ENCODE measurements at places on chromosomes 7 and 10. TPM values are rescaled to one million over a fixed set of nuclear protein-coding genes. Genes with fewer than 3 reads are reported as not detected.

Gene ADCYAP1R1
- not detected for total RNA-seq

Gene HMX3
- total RNA-seq = not detected

Gene AGR2
- total RNA-seq = not detected

Gene LIMK1
- total RNA-seq = 54.4 TPM

Gene NKX1-2
- total RNA-seq = not detected

Gene NRG3
- 3.9 TPM for total RNA-seq

DNA sequence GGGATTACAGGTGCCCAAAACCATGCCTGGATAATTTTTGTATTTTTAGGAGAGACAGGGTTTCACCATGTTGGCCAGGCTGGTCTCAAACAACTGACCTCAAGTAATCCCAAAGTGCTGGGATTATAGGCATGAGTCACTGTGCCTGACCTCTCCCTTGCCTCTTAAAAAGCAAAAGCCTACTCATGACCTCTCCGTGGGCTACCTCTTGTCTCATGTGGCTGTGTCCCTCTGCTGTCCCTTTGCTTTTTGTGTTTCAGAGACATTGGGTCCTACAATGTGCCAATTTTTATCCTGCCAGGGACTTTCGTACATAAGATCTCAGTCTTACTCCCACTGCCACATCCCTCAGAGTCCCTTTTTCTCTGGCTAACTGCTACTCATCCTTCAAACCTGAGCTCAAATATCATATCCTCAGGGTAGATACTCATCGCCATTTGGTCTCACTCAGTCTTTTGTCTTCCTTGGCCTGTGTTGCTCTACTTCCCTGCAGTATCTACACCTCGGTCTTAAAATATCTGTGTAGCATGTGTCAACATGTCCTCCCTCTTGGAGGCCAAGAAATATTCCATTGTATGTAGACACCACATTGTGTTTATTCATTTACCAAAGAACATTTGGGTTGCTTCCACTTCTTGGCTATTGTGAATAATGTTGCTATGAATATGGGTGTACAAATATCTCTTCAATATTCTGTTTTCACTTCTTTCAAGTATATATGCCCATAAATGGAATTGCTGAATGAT, 465.0 kb upstream of the KLF6 start:
- DNase-seq = no peak

DNA sequence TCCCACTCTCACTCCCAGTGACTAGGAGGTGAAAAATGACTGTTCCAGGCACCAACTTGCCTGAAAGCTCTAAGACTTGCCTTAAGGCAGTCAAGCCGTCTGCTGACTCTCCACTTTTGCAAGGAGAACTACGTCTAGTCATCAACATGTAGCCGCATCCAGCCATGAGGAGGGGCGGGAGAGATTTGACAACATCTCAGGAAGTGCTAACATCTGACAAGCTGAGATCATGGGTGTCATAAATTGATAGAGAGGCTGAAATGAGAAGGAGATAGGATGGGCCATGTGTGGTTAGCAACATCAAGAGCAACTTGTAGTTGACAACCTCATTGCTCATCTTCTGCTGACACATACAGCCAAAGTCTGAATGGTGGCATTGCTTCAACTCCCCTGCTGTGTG, 9.0 kb upstream of the TBXAS1 start:
- no peak for DNase-seq

- peak; percentile 34 for DNase-seq
These were observed 736 bp downstream of the MINDY4 start for GRCh38 chr7:30771880-30772425.

DNA sequence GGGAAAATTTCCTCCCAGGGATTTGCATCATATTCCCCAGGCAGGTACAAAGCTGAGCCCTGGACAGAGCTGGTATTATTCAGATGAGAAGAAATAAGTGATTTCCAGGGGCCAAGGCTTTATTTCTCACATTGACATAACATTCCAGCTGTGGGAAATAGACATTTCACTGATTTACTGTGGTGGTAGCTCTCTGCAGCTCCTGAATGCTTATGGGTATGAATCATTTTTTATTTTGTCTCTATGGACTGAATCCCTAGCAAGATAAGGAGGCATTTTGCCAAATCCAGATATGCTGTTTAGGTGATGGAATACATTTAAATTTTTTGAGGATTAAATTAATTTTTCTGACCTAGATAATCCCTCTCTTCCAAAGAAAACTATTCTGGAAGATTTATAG, 97.9 kb downstream of the MTPN start:
- DNase-seq = no peak

DNA sequence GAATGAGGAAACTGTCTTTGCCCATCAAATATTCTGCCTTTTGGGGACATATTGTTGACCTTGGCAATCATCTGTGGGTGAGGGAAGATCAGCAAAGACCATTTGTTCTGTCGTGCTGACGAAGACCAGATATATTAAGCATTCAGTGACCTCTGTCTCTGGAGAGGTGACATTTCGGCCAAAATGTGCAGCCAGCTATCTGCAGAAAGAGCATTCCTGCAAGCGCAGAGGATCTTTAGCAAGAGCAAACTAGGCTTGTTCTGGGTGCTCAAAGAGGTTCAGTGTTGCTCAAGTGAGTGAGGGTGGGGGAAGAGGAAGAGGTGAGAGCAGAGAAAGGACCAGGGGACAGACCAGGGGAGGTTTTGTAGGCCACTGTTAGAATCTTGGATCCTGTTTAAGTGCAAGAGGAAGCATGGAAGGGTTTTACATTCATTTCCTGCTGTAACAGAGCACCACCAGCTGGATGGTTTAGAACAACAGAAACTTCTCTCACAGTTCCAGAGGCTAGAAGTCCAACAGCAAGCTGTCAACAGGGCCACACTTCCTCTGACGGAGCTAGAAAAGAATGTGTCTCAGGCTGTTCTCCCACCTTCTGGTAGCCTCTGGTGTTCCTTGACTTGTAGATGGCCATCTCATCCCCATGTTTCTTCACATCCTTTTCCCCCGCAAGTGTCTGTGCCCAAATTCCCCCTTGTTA, 11.2 kb downstream of the C10orf120 start:
- peak; percentile 32 for DNase-seq

DNA sequence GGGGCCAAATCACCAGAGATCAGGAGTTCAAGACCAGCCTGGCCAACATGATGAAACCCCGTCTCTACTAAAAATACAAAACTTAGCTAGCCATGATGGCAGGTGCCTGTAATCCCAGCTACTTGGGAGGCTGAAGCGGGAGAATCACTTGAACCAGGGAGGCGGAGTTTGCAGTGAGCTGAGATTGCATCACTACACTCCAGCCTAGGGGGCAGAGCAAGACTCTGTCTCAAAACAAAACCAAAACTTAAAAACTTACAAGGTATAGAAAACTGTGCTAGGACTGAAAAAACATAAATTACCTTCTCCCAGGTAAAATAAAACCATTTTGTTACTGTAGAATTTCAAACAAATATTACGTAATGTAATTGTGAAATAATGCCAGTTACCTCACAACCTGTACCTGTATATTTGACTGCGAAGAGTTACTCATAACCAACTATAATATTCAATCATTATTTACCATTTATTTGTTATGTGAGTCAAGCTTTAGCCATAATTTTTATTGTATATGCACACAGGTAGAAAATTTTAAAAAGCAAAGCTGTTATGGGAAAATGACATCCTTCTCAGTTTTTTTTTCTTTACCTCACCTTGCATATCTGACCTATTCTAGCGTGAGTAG, 180.9 kb downstream of the SEMA3A start:
- no peak for DNase-seq

GRCh38 chr10:77350711-77351119, 286.9 kb downstream of the KCNMA1 start:
- peak; percentile 80 for DNase-seq

- DNase-seq = no peak
These were observed 11.8 kb downstream of the CEP41 start for GRCh38 chr7:130429019-130429418.

- DNase-seq = peak; percentile 47
These were observed 70.2 kb downstream of the HTR7 start for GRCh38 chr10:90787393-90788198.

GRCh38 chr7:131225619-131226513, 101.8 kb upstream of the MKLN1 start:
- peak; percentile 20 for DNase-seq

DNA sequence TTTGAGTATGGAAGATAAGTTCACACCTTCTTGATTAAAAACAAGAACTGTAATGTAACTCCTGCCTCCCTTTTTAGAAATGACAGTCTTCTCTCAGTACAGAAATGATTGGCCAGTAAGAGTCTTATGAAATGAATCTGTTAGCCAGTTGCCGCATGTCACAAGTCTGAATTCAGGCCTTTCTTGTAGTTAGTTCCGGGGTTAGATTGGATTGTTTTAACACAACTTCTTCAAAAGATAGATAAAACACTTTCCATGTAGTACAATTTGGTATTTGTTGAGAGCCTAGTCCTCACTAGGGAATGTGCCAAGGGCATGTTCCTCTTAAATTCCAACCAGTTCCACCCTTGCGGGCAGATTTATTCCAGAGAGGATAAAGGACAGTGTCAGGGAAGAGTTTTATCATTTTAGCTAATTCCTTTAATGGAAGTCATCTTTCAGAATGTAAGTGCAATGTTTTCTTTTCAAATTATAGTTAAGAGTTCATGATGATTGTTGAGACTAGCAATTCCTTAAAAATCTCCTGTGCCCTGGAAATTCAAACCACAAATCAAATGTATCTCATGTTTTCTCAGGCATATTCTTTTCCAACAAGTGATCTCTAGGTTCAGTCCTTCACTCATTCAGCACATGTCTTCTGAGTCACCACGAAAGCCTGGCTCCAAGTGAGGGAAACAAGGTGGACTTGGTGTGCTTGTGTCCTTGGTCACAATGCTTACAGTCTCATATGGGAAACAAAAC, 4.1 kb downstream of the FHIP2A start:
- DNase-seq = peak; percentile 64

All from endothelial cell of umbilical vein (primary cell).